ENCODE measurements at places on chromosomes 6 and 20.

DNA sequence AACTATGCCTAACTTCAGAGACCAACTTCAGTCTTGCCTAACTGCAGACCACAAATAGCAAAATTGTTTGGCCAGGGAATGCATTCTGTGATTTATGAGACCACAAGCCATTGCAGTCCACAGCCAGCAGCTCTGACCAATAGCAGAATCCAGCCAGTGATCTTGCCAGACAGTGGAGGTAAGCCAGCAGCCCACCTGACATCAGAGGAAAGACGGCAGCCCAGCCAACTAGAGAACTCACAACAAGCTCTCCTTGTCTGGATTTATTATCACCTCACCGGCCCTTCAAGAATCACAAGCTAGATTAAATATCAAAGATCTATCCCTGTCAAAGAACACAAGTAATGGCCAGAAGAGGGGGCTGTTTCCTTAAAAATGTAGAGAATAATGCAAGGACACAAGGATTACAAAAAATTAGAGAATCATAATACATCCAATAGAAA, 66.5 kb upstream of the SLC35F1 start:
- no peak for DNase-seq

DNA sequence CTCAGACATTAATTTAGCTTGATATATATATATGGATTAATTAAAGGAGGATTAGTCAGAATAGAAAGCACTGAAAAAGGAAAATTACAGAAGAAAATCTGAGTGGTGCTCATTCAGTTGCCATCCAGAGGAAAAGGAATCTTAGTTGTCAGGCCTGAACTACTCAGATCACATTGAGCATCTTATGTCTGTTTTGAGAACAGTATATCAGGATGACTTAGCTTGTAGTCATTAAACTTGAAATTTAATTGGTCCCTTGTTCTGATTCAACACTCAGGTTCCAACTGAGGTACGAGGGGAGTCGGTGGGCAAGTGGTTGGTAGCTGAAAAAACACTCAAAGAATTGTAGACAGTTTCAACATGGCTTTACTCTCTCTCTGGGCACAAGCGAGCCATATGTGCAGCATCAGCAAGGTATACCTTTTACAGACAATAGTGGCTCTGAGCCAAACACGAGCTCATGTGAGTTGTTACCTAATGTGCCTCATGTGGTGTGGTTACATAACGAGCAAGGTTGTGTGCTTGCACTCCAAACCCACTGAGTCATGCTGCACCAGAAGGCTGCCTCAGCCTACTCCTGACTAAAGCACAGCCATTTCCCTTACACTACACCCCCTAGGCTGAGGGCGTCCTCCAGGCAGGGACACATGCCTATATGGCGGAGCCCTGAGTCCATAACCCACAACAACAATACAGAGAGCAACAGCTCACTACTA, 73.0 kb upstream of the HMGN3 start:
- DNase-seq, result no peak

GRCh38 chr6:114449659-114450058, 106.8 kb upstream of the HS3ST5 start:
- no peak for DNase-seq

DNA sequence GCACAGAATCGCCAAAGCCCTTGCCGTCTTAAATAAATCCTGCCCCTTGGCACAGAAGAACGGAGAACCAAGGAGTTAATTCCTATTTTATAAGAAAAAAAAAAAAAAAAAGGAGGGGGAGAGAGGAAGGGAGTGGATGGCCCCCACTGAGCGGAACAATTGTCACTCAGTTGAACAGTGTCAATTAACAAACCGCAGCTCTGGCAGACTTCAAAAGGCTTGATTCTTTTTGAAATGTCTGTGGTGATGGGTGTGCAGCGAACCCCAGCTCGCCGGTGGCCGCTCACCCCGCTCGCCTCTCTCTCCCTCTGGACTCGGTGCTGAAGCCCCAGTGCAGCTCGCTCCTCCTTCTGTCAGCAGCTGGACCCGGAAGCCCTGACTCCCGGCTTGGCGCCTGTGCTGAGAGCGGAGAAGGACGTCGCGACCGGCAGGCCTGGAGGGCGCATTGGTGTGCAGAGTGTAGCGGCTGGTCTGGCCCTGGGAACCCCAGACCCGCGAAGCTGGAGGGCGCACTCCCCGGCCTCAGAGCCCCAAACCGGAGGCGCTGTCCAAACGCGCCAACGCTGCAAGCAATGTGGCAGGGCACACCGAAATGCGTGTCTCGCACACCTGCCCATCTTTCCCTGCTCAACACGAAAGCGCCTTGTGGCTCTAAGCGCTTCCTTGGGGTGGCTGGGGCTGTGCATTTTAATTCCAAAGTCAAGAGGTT, 3.4 kb downstream of the LINC00237 start:
- DNase-seq, result no peak

- DNase-seq, result no peak
These were observed 183.7 kb downstream of the UNC5CL start for GRCh38 chr6:40855168-40855880.

GRCh38 chr6:111777357-111777756, 95.9 kb downstream of the FYN start:
- DNase-seq, result no peak

DNA sequence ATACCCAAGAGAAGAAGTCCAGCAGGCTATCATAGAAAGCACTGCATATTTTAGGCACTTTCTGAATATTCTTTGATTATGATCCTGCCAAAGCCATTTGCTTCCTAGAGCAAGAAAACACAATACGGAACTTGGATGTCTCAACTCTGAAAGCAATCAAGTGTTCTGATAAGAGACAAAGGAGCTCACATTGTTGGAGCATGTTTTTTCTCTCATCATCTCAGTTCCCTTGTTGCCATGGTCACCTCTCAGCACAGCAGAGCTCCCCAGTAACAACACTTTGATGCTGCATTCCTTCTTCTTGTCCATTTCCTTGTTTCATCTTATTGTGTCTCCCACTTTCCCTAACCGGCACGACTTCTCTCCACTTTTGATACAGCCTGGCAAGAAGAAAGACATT, 168.7 kb upstream of the FUT9 start:
- no peak for DNase-seq

GRCh38 chr20:32977281-32978008, 26.8 kb downstream of the SUN5 start:
- no peak for DNase-seq

DNA sequence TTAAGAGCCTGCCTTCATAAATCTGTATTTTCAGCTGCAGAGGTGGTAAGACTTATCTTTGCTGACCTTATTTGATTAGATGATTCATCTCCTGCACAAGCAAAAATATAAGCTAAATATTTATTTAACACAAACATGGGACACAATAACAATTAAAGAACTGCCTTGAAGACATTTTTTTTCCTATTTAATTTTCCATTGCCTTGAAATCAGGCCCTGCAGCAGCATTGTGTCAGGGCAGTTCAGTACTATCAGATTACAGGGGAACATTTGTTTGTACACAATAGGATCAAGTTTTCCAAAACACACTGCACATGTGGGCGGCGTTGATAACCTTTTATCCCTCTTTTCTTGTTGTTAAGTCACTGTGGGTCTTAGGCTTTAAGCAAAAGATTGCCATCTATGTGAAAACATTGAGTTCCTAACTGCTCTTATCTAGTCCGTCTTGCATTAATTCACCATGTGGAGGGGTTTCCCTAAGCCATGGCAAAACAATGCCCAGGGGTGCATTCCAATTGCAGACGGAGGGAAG, 7.4 kb downstream of the ADGRF5 start:
- DNase-seq, result no peak

GRCh38 chr6:25194172-25194678, 84.9 kb upstream of the CARMIL1 start:
- no peak for DNase-seq

- DNase-seq, result no peak
These were observed 204.5 kb downstream of the KIF16B start for GRCh38 chr20:16368645-16369292.

DNA sequence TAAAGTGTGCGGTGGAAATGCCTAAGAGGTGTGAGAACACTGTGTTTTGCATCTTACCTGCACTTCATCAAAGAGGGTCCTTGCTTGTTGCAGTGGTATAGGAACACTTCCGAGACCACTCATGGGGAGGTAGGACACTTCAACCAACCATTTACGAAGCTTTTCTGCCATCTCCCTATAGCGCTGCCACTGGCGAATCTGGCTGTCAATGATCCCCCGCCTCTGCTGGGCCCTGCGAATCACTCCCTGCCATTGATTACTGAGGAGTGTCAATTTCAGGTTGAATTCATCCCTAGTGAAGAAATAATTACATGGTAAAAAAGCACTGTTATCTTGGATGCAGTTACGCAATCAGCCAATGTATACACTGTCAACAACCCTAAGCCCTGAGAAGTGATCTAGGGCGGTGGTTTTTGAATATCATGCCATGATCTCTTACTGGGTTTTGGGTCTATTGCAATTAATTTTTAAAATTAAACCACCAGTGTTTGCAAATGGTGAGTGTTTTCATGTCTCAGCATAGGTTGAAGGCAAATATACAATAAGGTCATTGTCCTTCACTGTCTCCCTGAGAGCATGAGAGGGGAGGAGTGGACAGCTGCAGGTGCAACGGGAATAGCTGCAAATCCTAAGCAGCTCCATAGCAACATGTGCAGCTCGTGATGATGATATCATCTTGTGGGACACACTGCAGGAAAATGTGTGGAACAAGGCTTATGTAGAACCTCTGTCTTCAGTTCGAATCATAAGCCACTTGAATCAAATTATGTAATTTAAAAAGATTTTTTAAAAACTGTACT, 400.6 kb downstream of the ESR1 start:
- no peak for DNase-seq

- peak; percentile 34 for DNase-seq
These were observed 35.0 kb upstream of the DSN1 start for GRCh38 chr20:36808317-36809257.

- DNase-seq, result no peak
These were observed 105.9 kb upstream of the ID4 start for GRCh38 chr6:19731282-19731681.

- DNase-seq, result no peak
These were observed 44.9 kb upstream of the RNF144B start for GRCh38 chr6:18342223-18342622.

DNA sequence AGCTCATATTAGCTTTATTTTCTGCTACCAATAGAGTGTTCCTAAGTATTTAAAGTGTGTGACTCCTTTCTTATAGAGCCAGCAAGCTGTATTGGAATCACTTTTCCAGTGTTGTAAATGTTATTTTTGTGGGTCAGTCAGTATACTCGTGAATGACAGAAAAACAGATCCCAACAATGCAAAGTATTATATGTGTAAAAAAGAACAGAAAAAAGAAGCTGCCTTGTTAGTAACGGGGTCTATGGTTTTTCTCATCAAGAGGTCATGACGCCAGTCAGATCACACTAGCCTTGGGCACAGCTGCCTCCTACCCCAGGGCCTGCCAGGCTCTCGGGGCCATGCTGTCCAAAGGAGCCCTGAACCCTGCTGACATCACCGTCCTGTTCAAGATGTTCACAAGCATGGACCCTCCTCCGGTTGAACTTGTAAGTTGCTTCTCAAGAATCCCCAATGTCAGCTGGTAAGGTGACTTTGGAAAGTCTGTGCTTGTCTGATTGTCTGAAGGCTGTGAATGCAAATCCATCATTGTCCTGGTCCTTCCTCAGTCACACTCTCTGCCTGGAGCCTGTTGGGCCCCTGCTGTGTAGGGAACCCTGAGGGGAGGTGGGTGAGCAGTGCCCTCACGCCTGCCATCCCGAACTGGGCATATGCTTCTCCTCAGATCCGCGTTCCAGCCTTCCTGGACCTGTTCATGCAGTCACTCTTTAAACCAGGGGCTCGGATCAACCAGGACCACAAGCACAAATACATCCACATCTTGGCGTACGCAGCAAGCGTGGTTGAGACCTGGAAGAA, 9.8 kb downstream of the NELFCD start:
- no peak for DNase-seq

GRCh38 chr20:63878899-63879663, 14.0 kb downstream of the TPD52L2 start:
- DNase-seq, result no peak

- no peak for DNase-seq
These were observed 7.6 kb upstream of the SLC22A7 start for GRCh38 chr6:43290339-43290904.

DNA sequence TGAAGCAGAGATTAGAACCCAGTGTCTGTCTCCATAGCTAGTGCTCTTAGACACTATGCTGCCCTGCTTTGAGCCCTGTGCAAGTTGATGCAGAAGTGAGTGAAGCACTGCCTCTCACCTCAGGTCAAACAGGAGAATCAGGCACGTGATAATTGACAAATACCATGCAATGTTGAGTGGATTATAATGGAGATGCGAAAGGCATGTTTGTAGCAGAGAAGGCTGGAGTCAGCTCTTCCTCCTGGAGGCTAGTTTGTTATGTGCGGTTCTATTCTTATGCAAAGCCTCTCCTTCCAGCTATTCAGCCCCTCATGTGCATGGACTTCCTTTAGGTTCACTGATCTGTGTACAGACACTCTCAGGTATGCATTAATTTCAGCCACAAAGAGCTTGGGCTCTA, 108.5 kb downstream of the MANEA start:
- DNase-seq, result no peak

GRCh38 chr6:7939864-7940228, 29.3 kb upstream of the TXNDC5 start:
- DNase-seq, result no peak

- no peak for DNase-seq
These were observed 83.7 kb upstream of the CCDC28A start for GRCh38 chr6:138689849-138690248.

DNA sequence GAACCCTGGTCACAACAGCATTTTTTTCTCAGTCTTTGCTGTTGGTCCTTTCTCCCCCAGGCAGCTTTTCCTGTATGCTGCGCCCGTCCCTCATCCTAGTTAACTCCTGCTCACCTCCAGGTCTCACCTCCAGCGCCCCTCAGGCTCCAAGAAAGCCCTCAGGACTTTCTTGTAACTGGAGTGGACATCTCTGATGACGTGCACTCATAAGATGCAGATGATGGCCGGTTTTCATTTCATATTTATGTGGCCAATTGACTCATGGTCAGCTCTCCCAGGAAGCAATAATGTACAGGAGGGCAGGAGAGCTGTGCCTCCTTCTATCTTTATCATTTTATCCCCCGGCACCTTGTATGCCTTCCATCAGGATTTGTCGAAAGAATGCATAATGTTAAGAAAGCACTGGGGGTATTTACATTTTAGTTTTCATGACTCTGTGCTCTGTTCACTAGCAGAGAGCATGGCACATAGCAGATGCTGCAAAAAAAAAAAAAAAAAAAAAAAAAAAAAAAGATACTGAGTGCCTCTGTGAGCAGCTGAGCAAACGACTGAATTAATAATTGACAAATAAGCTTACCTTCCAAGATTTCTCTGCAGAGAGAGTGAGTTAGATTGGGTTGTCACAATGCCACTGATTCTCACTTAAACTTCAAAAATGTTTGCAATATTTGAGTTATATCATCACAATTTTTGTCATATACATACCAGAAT, 170.2 kb downstream of the DOK5 start:
- no peak for DNase-seq

- no peak for DNase-seq
These were observed 284.5 kb downstream of the TRDN start for GRCh38 chr6:123352279-123352678.

GRCh38 chr20:48196486-48196885, 411.2 kb upstream of the SULF2 start:
- DNase-seq, result no peak

- DNase-seq, result no peak
These were observed 34.6 kb upstream of the SCRT2 start for GRCh38 chr20:709991-710779.

Data from stimulated activated CD4-positive, alpha-beta T cell treated with anti-CD3 and anti-CD28 coated beads, Interleukin-1b, Interleukin-23, amount 100 ng/mL, for 1 hour (primary cell).